Stimulated activated CD8-positive, alpha-beta memory T cell treated with anti-CD3 and anti-CD28 coated beads, Interleukin-2, amount 100 ng/mL, for 48 hours (primary cell): ENCODE measurements at places on chromosomes 6 and 20.

DNA sequence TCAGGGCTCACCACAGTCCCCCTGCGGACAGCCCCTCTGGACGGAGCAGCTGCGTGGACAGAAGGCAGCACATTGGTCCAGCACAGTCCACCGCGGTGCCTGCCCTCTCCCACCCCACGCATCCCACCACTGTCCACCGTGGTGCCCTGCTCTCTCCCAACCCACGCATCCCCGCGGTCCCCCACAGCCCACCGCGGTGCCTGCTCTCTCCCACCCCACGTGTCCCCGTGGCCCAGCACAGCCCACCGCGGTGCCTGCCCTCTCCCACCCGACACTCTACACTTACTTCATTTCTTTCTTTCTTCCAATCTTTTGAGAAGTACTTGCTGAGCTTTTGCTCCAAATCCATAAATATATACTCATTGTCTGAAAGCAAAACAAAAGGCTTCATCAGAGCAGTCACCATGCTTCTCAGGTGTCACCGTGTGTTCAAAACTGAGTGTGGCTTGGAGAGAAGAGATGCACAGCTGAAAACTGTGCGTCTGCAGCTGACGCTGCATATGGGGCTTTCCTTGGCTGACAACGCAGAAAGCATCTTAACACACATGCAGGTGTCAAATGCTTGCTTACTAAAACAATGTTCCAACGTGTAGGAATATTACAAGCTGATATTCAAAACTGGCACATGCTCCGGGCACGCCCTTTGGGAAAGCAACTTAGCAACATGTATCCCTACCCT, 11.8 kb downstream of the FRMD1 start:
- DNase-seq, result no peak

DNA sequence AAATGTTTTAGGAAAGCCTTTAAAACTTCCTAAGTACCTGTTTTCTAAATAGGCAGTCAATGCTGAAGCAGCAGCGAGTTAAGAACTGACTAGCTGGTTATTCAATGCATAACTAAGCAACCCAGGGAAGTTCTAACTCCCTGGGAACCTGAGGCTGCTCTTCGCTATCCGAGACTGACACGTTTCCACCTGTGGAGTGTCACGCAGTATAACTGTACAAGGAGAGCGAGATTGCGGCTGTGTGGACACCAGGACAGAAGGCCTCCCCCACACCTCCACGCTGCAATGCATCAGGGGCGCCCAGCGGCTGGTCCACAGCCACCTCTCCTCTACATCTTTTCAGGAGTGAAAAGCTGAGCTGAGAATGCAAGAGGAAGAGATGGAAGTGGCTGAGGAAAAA, 8.0 kb downstream of the PXDC1 start:
- DNase-seq, result no peak

DNA sequence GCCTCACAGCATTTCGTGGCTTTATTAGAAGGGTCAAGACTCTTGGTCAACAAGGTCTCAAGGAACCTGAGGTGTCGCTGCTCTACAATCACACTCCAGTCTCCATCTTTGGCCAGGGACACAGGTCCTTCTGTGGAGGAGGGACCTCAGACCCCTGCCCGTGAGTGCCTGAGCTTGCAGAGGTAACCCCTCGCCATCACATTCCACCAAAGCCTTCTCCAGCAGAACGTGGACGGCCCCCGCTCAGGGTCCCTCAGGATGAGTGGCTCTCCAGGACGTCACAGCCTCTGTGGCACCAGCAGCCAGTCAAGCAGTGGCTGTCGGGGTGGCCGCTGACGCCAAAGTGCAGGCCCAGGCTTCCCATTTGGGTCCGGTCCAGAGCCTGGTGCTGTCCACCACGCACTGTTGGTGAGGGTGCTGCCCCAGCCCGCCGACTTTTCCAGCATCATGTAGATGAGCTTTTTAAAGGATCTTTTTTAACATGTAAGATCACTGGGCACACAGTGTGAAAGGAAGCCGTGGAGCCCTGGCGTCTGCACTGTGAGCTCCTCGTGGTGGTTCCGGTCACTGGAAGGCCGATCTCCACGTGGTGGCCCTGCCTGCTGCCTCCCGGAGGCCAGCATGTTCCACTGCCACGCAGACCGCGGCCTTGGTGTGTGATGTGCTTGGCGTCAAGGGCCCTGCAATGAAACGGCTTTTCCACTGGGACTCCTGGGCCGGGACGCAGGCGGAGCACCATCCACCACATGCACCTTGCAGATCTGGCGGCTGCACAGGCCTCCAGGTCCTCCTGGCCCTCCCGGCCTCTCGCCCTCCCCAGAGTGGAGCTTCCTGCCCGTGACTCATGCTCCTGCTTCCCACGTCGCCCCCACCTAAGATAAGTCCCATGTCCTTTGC, 8.3 kb upstream of the KIF25 start:
- no peak for DNase-seq

DNA sequence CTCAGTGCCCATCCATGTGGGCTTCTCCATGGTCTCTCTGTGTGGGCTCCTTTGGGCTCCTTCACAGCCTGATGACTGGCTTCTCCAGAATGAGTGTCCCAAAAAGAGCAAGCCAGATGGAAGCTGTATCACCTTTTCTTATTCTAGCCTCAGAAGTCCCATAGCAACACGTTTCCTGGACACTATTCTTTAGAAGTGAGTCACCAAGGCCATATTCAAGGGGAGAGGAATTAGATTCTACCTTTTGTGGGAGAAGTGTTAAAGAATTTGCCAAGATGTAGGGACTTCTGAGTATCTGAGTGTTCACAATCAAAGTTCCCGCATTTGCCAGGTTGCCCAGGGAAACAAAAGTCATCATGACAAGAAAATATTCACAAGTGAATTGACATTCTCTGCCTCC, 20.7 kb upstream of the TBC1D22B start:
- no peak for DNase-seq

DNA sequence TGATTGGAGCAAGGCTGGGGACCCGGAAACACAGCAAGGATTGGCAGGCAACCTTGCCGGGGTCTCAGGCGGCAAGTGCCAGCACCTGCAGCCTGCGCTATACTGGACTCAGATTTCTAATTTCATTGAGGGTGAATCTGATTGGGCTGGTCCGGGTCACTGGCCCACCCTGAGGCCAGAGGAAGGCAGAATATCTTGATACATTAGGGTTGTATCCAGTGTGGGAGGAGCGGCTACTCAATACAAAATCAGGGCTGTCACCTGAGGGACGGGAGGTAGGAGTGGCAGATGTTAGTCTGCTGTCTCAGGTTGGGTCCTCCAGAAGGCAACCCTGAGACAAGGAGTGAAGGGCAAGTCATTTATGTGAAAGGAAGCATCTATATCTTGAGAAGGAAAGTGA, 40.7 kb downstream of the BFSP1 start:
- DNase-seq, result no peak

DNA sequence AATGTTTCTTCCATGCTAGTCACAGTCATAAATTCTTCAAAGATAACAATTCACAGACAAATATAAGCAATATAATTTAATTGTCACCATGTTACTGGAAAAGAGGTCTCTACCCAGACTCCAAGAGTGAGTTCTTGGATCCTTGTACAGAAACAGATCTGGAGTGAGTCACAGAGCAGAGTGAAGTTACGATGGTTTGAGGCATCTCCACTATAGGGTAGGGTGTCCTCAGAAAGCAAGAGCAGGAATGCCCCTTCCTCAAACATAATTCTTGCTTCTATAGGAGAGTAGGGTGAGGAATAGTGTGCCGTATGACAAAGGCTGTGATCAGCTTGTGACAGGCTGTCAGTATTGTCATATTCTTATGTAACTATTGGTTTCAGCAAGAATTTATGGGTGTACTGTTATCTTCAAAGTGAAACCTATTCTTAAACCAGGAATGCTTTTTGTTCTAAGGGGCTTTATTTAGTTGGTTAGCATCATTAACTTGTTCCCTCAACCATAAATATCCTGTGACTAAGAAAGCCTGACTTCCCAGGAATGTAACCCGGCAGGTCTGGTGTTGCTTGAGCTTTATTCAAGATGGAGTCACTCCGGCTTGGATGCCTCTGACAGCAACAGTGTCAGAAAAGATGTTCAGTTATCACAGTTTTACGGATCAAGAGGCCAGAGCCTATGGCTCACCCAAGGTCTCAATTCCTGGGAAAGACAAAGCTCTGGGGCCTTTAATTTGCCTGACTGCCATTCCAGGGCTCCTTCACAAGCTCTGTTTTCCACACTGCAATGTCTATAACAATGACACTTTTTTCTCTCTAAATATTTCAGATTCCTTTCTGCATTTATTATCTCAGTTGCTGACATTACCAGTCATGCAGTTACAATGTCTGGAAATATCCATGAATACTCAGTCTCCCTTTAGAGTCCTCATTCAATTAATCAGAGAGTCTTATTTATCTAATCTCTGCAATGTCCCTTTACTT, 298.6 kb downstream of the C6orf118 start:
- DNase-seq, result no peak

GRCh38 chr6:124283486-124283885, 479.8 kb downstream of the NKAIN2 start:
- DNase-seq, result no peak

- DNase-seq, result no peak
Observed at GRCh38 chr6:42404484-42404883, 47.2 kb downstream of the TRERF1 start.

- no peak for DNase-seq
Observed at GRCh38 chr20:41347523-41348429, 7.2 kb downstream of the LPIN3 start.

- DNase-seq, result no peak
Observed at GRCh38 chr20:59645761-59646171, 41.4 kb downstream of the PHACTR3 start.

GRCh38 chr6:42355416-42355815, 96.3 kb downstream of the TRERF1 start:
- no peak for DNase-seq

DNA sequence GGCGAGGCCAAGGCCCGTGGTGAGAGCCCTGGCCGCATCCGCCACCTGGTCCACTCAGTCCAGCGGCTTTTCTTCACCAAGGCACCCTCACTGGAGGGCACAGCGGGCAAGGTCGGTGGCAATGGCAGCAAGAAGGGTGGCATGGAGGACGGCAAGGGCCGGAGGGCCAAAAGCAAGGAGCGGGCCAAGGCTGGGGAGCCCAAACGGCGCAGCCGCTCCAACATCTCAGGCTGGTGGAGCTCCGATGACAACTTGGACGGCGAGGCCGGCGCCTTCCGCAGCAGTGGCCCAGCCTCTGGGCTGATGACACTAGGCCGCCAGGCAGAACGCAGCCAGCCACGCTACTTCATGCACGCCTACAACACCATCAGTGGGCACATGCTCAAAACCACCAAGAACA, 109.2 kb upstream of the MYL9 start:
- no peak for DNase-seq

GRCh38 chr6:88869263-88870020, 94.0 kb downstream of the RNGTT start:
- DNase-seq, result no peak

DNA sequence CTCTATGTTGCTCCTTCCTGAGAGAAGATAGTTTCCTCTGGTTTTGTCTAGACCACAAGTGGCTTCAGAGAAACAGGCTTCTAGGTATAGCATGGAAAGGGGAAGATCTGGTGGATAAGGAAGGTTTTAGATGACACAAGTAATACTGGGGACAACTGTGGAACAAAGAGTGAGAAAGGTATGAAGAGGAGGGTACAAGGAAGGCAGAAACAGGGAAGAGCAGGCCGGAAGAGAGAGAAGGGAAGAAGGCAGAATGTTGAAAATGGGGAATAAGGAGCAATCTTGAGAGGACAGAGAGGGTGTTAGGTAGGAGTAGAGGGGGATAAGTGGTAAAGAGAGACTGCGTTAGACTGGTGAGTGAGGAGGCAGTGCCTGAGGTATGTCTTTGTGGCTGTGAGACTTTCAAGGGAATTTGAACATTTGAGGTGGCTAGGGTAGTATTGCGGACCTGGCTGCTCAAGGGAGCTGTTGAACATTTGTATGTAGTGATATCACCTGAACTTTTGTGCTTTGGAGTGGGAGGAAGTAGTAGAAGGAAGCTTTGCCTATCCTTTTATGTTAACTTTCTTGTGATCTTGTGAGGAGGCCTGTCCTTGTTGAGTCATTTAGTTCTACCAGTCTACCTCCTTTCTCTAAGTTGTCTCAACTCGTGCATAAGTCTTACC, 69.5 kb downstream of the FOXO3 start:
- no peak for DNase-seq

DNA sequence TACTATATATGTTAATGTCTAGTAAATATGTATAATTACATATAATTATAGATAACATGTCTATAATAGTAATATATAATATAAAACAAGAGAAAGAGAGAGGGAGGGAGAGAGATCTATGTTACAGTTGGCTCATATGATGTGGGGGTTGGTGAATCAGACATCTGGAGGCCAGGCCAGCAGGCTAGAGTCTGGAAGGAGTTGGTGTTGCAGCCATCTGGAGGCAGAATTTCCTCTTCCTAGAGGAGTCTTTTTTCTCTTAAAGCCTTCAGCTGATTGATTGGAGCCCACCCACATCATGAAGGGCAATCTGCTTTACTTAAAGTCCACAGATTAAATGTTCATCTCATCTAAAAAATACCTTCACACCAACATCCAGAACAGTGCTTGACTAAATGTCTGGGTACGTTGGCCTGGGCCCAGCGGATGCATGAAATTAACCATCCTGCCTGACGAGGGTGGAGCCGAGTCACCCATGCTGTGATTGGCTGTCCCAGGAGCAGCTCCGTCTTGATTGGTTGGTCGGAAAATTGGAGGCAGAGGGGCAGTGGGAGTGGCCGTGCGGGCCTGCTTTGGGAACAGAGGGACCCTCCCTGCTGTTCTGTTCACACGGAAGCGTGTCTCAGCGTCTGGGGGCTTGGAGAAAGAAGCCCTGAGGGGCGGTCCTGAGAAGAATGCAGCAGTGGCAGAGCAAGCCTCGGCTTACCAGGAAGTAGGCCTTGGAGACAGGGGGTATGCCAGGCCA, 392.4 kb downstream of the QKI start:
- DNase-seq, result no peak

DNA sequence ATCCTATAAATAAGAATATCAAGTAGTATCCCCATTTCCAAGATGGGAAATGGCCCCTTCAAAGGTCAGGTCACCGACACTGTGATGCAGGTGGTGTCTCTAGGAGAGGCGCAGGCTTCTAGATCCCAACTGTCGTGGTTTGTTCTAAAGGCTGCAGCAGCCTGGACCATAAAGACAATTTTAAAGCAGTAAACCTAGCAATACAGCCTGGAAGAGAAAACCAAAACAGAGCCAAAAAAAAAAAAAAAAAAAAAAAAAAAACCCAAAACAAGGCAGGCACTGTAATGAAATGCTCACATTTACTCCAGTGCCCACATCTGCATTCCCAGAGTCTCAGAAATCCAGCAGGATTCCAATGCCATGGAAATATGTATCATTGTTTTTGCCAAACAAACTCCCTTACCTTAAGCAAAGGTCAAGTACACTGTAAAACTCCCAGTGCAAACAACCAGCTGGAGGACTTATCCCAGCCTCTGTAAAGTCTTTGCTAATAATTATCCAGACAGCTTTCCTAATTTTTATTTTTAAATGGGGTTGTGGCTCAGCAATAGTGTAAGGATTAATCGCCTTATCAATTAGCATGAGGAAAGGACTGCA, 98.2 kb downstream of the PSMG4 start:
- no peak for DNase-seq

DNA sequence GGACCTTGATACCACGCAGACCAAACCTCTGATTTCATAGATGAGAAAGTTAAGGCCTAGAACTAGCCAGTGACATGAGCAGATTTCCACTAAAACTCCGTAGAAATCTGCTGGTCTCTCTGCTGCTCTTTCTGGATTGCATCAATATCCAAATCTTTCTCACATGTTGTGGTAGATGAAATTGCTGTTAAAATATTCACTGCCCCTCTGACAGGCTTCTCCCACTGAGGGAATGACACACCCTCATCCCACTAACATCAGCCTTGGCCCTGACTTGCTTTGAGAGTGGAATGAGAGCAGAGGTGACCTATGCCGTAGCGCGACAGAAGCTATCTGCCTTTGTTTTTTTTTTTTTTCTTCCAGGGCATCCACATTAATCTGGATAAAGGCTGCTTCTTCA, 20.4 kb upstream of the EXOC2 start:
- DNase-seq, result no peak
